K562 (cell line): ENCODE measurements at places on chromosomes 12 and 14. TPM values are rescaled to one million over a fixed set of nuclear protein-coding genes. Genes with fewer than 3 reads are reported as not detected.

KRT81 gene
- 0.25 and 0.27 TPM in 2 replicates for total RNA-seq

GRCh38 chr12:76192416-76192815 is 107.9 kb upstream of the NAP1L1 start:
- no peak for DNase-seq

GPRC5D gene
- not detected in 2 replicates for total RNA-seq

DNA sequence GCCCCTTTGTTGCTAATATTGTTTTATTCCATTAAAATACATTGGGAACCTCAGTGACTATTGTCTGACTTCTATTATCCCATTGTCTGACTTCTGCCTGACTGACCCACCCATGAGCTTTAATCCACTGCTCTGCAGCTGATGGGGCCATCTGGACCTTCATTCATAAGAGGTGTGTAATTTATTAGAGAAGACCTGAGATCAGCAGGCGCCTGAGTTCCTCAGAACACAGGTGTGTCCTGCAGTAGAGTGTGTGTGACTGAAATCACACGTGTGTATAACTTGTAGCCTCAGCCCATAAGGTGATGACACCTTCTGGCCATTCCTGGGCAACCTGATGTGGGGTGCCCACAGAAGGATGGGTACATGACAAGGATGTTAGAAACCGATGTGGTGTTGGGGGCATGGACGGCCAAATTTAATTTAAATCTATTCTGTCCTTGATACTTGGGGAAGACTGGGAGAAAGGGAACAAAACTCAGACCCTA is 821.0 kb downstream of the TMEM121 start:
- no peak for DNase-seq

RASSF8 gene
- total RNA-seq: 0.09 and 0.29 TPM in 2 replicates

- no peak for DNase-seq
Measured at GRCh38 chr14:89844508-89844907, 110.0 kb downstream of the EFCAB11 start.

- no peak for DNase-seq
Measured at GRCh38 chr14:88297306-88297705, 25.8 kb downstream of the KCNK10 start.

LUM gene
- 0.11 and 0.40 TPM in 2 replicates for total RNA-seq

ST8SIA1 gene
- 3.4 and 4.3 TPM in 2 replicates for total RNA-seq

MSRB3 gene
- 0.04 and 0.38 TPM in 2 replicates for total RNA-seq

GLIPR1L2 gene
- total RNA-seq: not detected in 2 replicates

GRCh38 chr12:115897729-115898128 is 379.8 kb downstream of the MED13L start:
- DNase-seq: no peak

GRCh38 chr12:106867651-106868050 is 88.1 kb upstream of the TMEM263 start:
- DNase-seq: no peak

GRCh38 chr14:52663850-52664249 is 31.5 kb downstream of the ERO1A start:
- DNase-seq: no peak

GRCh38 chr12:3171195-3171591 is 94.0 kb downstream of the TSPAN9 start:
- no peak for DNase-seq

GRCh38 chr14:88863167-88863566 is 38.7 kb downstream of the TTC8 start:
- no peak for DNase-seq

SIRT4 gene
- total RNA-seq: 2.5 and 3.1 TPM in 2 replicates

GRCh38 chr14:40955131-40955505 is 651.6 kb upstream of the LRFN5 start:
- DNase-seq: no peak

DNA sequence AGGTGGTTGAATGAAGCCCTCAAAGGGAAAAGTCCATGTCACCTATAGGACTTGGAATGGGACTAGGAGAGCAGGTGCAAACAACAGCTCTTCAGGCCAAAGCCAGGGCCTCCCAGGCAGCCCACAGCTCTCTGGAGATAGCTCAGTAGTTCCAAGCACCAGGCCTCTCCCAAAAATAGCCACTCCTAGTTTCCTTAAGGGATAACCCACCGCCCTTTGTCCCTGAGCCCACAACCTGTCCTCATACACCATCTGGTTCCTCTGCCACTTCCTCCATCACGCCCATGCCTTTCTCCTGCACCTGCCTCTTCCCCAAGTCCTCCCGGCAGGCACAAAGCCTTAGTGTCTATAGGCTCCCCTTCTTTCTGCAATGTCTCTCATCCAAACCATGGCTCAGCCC is 2.1 kb downstream of the RAB15 start:
- no peak for DNase-seq

GRCh38 chr14:57897144-57897748 is 31.4 kb upstream of the SLC35F4 start:
- no peak for DNase-seq

DNA sequence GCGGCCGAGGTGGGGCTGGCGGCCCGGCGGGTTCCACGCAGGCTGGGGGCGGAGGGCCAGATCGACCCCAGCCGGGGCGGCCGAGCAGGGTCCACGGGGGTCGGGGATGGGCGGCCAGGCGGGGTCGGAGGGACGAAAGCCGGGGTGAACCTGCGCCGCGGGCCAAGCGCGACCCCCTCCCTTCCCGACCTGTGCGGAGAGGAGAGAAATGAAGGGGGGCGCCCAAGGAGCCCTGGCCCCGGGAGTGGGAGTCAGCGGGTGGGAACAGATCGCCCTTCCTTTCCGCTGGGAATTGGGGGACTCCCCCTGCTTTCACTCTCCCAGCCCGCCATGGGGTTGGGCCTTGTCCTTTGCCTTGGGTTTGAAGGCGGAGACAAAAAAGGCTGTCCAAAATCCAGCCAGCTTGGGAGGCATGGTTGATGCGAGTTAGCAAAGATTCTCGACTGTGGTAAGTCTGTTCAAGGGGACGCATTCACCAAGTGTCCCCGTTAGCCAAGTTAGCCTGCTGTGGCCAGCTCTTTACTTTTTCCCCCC is 559 bp upstream of the CKAP4 start:
- DNase-seq: no peak

TEAD4 gene
- 38.6 and 40.0 TPM in 2 replicates for total RNA-seq

- DNase-seq: no peak
Measured at GRCh38 chr12:79267580-79267979, 403.0 kb downstream of the SYT1 start.

DNA sequence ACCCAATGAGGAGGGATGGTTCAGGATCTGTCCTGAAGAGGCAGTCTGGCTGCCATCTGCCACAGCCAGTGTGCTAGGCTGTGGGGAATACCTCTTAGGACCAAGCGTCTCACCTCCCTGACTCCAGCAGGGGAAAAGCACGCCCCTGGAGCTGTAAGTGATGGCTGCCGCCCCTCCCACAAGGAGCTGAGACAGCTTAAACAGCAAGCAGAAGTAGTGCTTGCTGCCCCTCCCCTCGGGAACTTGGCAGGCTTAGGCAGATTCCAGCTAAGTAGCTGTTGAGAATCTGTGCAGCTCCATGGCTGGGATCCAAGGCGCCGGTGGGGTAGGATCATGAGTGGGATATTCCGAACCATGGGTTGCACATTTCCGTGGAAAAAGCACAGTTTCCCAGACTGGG is 360.4 kb upstream of the MDGA2 start:
- no peak for DNase-seq

BRMS1L gene
- 2.6 and 4.7 TPM in 2 replicates for total RNA-seq

ABCC9 gene
- total RNA-seq: 0.11 and 0.40 TPM in 2 replicates

KRT5 gene
- total RNA-seq: not detected in 2 replicates

DNA sequence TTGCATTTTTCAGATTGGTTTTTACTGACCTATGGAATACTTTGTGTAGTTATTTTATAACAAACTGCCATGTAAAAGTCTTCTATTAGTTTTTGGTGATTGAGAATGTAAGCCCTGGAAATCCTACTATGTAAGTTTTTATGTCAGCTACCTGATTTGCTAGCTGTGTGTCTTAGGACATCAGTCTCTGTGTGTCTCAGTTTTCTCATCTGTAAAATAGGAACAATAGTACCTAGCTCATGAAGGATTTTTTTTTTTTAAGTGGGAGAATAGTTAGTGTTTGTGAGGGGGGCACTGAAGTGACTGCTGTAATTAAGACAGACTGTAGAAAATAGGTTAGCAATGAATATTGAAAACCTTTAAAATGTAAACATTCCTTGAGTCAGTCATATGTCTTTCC is 51.9 kb upstream of the KCNMB4 start:
- no peak for DNase-seq

DNA sequence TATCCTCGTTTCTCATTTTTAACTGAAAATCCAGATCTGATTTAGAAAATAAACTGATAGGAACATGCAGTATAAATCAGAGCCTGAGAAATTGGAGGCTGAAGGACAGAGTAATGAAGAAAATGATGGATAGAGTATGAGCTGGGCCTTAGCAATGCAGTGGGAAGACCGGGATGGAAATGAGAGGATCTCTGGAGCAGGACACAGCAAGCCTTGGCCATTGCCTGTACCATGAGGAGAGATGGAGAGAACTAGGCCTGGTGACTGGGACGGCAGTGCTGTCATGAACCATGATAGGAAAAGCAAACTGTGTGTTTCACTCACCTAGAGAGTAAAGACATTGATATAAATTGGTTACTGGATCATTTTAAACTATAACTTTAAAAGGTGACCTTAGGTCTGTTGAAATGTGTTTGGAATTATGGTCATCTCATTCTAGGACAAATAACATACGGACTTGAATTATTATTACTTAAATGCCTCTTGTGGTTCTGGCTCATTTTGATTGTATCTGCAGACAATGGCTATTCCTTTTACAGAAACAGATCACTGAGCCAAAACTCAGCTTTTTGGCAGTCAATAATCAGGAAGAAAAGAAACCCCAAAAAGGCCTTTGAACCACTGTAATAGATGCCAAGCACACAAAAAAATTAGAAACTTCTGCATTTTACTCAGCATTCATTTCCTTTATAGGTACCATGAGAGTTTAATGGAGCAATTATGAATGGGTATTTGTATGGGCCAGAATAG is 251.9 kb upstream of the PRKD1 start:
- DNase-seq: no peak

DNA sequence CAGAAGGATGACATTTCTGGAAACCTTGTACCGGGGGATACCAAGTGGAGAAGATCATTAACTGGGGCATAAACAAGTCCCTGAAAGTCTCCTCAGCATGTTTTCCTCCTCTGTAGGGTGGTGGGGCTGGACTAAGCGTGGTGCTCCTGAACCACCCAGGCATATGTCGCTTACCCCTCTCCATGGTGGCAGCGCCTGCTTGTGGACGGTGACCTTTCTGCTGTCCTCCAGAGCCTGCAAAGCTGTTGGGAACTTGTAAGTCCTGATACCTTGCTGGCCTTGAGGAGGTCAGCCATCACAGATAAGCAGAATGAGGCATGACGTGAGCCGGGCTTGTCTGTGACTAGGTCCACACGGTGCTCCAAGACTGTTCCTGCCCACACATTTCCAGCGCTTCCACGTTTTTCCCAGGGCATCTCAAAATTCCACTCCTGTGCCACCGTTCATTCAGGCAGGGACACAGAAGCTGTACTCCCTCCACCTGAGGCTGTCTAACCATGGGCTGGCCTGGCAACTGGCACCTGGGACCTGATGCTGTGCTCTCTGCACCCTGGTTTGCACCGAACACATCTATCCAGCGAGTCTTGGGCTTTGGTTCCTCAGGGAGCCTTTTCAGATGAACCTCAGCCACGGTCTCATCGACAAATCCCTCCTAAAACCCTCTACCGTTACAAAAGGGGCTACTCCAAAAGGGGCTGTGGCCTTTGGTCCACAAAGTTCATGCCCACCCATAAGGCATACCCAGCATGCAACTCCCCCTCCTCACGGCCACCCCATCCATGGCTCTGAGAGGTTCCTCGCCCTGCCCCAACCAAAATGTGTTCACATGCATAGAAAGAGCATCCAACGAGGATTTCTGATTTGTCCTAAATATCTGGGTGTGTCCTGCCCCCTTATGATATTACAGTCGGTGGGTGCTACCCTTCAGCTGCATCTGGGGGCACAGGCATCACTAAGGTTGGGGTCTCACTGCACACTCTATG is 199.6 kb upstream of the DIO3 start:
- peak; percentile 37 for DNase-seq

DNA sequence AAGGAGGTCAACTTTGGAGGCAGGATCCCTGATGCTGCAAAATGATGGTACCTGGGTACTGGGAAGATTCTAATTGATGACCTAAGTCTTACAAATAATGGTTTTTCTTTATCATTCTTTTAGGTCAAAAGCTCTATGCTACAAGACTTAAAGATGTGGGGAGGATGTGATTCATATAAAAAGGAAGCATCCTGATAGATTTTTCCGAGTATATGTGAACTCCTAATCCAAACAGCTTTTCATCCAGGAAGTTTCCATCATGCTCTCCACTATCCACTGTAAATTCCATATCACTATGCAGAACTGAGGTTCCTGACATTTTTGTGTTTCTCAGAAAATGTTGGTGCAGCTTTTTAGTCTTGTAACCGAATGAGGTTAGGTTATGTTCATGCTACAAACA is 293.2 kb downstream of the PAWR start:
- no peak for DNase-seq

DNA sequence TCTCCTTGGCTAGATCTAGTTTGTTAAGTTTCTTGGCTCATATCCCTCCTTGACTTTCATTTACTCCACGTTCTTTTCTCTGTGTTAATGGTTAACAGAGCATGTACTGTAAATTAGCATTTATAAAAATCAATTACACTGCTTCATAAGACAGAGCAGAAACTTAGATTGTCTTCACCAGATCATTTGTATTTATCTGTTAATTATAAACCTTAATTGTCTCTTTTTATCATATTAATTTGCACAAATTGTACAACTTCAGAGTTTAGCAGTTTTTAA is 221.2 kb upstream of the EGLN3 start:
- DNase-seq: no peak

- DNase-seq: no peak
Measured at GRCh38 chr12:15701206-15701605, 88.0 kb downstream of the EPS8 start.

- no peak for DNase-seq
Measured at GRCh38 chr14:85198001-85198400, 331.9 kb upstream of the FLRT2 start.

C14orf132 gene
- total RNA-seq: 0.04 TPM in 1 of 2 replicates, not detected in the other

WASHC3 gene
- 14.1 and 14.3 TPM in 2 replicates for total RNA-seq

AKT1 gene
- 117 and 132 TPM in 2 replicates for total RNA-seq

DNA sequence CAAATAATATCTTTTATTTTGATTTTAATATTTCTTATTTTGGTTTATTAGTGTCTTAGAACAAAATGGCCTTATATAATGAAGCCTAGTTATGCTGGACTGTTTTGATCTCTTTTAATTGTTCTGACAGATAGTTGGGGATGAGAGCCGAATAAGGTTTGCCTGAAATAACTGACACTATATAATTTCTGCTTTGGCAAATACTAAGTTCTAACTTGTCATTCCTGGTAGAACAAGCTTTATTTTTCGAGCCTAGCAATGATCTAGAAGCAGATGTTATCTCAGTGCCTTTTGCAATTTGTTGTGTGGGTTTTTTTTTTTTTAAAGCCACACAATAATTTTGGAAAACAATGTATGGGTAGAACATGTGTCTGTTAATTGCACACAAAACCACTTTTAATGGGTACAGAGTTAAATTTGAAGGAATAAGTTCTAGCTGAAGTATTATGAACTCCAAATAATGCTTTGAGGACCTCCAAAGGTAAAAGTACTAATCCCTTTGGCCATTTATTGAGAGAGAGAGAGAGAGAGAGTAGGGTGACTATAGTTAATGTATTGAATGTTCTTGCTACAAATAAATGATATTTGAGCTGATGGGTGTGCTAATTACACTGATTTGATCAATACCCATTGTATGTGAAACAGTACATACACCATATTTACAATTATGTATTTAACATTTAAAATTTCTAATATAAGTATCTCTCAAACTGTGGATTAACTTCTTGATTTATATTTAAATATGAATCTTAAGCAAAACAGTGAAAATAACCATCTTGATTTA is 35.0 kb downstream of the MDM2 start:
- no peak for DNase-seq

VDR gene
- total RNA-seq: 4.2 and 4.8 TPM in 2 replicates
